ENCODE measurements at places on chromosomes 7 and 10.

- no peak for DNase-seq
Measured at GRCh38 chr10:33276282-33276923, 58.1 kb downstream of the NRP1 start.

GRCh38 chr7:111802194-111802772 lies 240.0 kb upstream of the IMMP2L start:
- no peak for DNase-seq

DNA sequence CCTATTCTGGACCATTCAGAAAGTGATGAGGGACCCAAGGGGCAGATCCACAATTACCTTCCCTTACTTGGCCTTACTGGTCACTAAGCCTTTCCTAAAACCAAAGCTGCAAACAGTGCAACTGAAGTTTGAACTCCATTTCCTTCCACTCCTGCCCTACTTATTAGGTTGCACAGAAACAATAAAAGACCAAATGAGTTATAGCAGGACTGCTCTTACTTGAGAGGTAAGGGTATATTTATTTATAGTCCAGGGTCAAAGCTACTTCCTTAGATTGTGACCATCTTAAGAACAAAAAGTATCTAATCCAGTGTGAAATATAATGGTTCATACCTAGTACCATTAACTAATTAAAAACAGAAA lies 27.0 kb downstream of the CDK6 start:
- DNase-seq: peak; percentile 46

GRCh38 chr7:108307595-108307994 lies 148.6 kb downstream of the NRCAM start:
- DNase-seq: no peak

DNA sequence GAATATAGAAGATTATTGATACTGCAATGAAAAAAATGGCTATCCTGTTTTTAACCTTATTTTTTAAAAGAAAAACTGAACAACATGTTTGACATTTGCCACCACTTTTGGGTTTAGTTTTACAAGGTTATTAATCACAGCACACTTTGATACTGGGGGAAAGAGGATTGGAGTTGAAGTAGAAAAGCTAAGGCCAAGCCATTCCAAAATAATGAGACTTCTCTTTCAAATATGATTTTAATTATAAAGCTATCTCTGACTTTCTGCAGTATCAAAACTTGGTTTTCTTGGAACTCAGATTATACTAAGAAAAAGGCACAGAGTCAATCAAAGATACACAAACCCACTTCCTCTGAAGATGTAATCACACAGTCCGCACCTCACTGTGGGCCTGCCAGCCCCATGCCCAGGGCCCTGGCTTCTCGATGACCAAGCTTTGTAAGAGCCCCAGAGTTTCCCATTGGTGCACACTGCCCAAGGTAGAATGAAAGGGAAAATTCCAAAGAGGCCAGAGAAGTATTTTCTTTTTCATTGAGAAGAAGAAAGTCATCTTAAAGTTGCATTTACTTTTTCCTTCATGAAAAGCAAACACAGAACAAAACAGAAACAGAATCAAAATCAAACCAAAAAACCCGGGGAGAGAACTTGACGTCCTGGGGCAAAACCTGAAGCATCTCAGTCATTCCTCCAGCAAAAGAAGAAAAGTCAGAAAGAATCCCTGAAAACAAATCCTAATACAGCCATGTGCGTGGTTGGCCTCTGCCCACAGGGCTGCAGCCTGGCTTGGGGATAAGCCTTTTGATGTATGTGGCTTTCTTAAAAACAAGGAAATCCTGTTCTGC lies 187.7 kb upstream of the KLF6 start:
- no peak for DNase-seq

DNA sequence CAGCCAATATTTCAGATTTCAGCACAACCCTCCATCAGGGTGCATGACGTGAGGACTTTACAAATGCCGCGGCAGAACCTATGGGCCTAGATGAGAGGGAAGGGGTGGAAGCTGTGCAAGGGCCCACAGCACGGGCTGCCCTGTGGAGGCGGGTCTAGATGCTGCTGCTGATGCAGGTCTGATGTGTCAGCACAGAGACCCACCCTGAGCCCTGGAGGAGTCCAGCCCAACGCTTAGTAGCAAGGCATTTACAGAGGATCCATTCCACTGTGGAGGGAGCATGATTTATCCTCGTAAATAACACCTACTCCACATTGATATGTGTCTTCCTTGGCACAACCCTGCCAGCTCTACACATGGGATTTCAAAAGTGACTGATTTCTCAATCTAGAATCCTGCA lies 48.5 kb downstream of the MYL10 start:
- DNase-seq: no peak

- no peak for DNase-seq
Measured at GRCh38 chr10:119526149-119526548, 16.4 kb downstream of the RGS10 start.

DNA sequence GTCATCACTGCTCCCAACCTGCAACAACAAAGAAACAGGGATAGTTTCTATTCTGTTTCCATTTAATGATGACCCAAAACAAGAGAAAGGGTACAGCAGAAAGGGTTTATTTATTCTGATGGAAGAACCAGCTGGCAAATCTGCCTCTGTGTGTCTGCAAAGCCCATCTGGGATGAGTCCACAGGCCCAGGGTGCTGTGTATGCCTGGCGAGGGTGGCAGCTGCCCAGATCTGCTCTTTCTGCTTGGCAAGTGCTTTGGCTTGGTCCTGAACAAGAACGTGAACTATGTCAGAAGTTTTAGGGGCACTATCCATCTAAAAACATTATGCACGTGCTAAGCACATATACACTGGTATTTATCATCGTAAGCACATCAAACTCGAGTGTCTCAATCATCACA lies 333.8 kb downstream of the CXCL12 start:
- DNase-seq: no peak

GRCh38 chr10:490256-490655 lies 199.2 kb downstream of the DIP2C start:
- DNase-seq: no peak

DNA sequence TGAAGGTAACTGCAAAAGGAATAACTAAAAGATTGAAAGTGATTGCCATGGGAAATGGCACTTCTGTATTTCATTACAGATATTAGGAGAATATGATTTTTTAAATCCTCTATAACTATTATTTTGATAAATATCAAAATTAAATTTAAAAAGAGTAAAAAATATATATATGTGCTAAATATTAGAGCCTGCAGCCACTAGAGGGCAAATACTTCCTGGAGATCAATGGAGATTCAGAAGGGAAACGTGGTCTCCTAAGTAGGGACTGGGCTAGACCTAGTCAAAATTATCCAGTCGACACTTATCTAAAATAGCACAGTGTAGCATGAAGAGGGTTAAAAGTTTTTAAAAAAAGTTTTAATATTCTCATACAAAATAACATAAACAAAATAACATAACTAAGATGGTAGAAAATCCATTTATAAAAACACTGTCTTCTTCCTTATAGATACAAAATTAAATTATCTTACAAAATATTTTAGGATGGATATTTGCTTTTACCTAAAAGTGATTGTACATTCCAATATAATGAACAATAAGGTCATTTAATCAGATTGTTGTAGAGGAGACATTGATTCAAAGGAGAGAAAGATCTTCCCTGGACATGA lies 434.3 kb downstream of the MDFIC start:
- peak; percentile 13 for DNase-seq

Measured in fibroblast of lung (primary cell).